ENCODE measurements at places on chromosomes 12 and 14. TPM values are rescaled to one million over a fixed set of nuclear protein-coding genes. Genes with fewer than 3 reads are reported as not detected.

DNA sequence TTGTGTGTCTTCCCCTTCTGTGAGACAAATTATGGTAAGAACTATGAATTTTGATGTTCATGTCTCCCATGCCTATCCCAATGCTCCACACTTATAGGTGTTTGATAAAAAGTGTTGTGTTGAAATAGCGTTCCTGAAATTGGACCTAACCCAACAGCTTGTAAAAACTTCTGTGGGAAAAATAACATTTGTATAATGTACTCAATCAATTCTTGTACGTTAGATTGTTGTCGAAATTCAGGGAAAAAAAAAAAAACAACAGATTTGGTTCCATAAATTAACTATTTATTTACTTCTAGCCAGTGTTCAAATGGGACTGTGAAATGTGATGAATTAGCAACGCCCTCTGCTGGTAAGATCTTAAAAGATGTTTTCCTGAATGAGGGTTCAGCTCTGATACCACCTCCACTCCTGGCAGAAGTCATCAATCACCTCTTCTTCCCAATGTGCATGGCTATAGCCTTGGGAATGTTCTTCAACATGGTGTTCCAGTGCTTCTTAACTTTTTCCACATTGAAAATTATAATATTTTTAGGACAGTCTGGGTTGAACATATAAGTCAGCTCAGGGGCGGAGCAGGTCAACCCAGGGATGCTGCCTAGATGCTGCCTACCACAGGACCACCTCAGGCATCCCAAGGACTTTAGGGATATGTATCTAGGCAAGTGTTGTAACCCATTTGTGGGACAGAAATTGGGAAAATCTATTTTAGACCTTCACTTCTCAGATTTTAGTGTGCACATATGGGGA is 170.6 kb downstream of the OTOGL start:
- DNase-seq: no peak

GRCh38 chr12:49197256-49197655 is 8.4 kb upstream of the TUBA1A start:
- no peak for DNase-seq

DNA sequence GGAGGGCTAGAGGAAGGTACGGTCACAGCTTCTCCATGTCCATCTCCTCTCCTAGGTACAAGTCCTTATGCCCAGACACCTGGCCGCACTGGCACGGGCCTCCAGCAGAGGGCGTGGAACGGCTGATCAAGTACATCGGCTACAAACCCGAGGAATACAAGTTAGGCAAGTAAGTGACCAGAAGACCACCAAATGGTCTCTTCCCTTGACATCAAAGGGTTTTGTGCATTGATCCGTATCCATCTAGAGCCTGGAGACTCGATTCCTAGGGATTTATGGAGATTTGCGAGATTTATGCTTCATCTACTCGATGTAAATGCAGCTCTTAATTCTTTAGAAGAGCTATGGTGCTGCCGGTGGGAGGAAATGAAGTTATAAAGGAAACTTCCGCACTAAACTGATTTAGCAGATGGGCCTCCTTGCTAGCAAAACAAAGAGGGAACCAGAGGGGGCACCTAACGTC is 44.2 kb downstream of the KCTD10 start:
- DNase-seq: peak; percentile 96

GPR135 gene
- total RNA-seq: 1.6 TPM

PPM1H gene
- total RNA-seq: 37.1 TPM

DNA sequence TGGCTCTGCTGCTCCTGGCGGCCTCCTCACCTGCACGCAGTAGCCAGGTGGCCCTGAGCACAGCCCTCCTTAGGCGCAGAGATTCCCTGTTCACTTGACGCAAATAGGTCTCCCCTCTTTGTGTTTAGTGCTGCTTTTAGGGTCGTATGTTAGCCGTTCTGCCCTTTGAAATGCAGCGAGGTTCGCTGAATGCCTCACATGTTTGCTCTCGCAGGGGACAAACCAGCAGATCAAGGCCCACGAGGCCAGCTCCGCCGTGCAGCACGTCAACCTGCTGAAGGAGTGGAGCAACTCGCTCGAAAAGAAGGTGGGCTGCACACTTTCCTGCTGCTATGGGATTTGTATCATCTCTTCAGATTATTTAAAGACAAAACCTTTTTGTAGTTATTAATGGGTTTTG is 31.4 kb upstream of the AMN start:
- no peak for DNase-seq

GRCh38 chr14:55807881-55808379 is 227.9 kb downstream of the KTN1 start:
- DNase-seq: no peak

DNA sequence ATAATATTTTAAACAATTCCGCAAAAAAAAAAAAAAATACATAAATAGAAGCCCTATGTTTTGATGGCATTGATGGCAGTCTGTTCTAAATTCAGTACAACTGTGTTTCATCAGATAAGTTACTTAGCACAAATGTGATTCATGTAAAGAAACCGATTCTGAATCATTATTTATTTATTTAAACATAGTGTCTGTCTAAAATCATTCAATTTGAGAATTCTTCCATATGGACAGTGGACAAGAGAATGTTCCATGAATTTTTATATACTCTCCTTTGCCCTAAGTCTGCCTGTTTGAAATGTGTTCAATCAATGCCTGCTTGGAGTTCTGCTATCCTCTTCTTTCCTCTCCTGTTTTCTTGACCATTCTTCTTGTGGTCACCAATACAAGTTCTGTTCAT is 126.5 kb downstream of the PDE3A start:
- no peak for DNase-seq

GRCh38 chr14:68760761-68761160 is 32.1 kb downstream of the ZFP36L1 start:
- DNase-seq: no peak

SOX5 gene
- 3.6 TPM for total RNA-seq

RNU4-1 gene
- 2,477 TPM for total RNA-seq

GRCh38 chr14:34465069-34465859 is 3.2 kb upstream of the SPTSSA start:
- no peak for DNase-seq

- DNase-seq: no peak
These were observed 42.0 kb downstream of the LTBP2 start for GRCh38 chr14:74569806-74570591.

SSTR1 gene
- total RNA-seq: 1.9 TPM

DNA sequence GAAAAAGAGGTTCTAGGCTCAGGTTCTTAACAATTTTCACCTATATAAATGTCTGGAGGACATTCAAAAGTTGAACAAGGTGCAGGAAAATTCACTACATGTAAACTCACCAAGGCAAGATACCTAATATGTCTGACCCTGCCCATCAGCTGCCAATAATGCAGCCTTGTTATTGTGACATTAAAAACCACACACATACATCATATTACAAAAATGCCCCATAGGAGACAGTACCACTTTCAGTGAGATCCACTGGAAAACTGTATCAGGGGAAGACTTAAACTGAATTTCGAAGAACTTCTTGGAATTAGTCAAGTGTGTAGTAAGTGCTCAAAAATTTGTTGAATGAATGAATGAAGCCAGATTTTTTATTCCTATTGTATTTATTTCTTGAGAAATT is 83.1 kb downstream of the KICS2 start:
- DNase-seq: no peak

CFAP54 gene
- 0.32 TPM for total RNA-seq

- DNase-seq: no peak
These were observed 169.3 kb downstream of the STXBP6 start for GRCh38 chr14:24880689-24881088.

- no peak for DNase-seq
These were observed 16.4 kb upstream of the PLEKHH1 start for GRCh38 chr14:67516676-67517075.

- DNase-seq: no peak
These were observed 32.7 kb upstream of the KLRF1 start for GRCh38 chr12:9794484-9795093.

DNA sequence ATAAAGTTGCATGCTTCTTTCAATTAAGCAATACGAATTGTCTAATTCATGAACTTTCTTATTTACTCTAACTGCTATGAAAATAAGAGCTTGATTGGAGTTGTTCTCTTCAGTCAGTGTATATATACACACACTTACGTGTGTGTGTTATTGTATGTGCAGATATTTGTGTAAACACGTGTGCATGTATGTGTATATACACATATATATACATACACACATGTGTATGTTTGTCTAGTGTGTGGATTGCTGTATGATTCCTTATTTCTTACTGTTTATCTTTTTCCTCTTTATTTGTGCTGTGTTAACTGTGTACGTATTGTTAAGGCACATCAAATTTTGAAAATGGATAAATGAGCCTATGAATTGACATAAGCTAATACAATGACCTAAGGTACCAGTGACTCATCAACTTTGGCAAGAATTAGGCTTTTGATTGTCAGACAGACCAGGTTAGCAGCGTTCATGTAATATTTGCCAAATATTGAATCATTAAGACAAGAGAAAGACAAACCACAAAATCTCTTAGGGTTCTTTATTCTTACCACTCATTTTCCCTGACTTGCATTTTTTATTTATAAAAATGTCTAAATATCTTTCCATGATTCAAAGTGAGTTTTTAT is 423.9 kb downstream of the SOX5 start:
- no peak for DNase-seq

DNA sequence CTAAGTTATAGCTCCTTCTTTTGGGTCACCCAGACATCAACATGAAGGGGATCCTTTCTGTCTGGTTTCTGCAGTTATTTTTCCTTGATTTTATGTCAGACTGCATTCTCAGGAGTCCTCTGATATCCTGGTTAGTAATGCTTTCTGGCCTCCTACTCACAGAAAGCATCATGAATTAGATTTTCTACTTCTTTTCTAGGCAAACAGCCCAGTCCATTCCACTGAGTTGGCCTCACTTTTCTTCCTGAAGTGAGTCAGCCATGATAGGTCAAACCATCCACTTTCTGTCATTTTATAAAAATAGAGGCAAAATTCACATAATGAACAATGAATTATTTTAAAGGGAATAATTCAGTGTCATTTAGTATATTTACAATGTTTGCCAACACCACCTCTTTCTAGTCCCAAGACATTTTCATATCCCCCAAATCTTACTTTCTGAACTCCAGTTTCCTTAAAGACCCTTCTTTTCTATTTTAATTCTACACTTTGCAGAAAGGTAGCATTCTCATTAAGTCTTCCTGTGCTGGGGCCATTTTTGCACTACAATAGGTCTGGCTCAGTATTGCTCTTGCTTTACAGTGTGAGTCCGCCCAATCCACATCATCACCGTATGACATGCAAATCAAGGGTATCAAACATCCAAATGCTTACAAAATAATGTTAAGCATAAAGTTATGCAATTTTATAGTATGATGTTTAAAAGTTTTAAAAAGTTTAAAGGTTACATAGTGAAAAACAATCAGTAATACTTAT is 95.1 kb downstream of the UNC79 start:
- no peak for DNase-seq

ZCCHC8 gene
- total RNA-seq: 25.7 TPM

GRCh38 chr12:25675808-25676207 is 122.7 kb upstream of the LMNTD1 start:
- DNase-seq: no peak

DNA sequence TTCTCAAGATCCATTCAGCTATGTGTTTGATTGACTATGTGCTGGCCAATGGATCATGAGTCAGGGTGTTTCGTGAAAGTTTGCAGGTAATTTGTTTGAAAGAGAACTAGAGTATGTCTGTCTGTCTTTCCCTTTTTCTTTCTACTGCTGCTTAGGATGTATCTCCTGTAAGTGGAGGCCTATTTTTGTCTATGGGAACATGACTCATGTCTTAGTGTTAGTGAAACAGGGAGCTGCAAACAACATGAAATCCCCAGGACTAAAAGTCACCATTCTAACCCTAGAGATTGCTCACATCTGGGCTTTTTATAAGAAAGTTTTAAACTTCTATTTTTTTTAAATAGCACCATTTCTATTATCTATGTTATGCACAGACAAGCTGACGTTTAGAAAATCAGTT is 333.0 kb downstream of the CCER1 start:
- no peak for DNase-seq

DNA sequence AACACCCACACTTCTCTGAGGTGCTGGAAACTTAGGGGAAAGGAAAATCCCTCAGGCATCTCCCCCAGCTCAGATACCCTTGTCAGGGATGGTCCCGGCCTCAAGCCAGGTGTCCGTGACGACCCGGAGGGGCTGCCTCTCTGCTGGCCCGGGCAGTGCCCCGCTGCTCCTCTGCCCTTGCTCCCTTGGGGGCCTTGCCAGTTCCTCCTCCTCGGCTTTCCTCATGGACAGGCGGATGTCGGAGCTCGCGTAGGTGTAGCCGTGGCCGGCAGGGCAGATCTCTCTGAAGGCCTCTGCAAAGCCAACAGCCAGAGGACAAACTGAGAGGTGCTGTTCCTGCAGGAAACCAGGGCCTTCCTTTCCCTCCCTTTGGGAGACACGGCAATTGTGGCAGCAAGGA is 34.8 kb downstream of the ISCA2 start:
- no peak for DNase-seq

NUP107 gene
- 132 TPM for total RNA-seq

Measured in WTC11 (cell line).